Activated T-cell treated with anti-CD3 and anti-CD28 coated beads, Interleukin-2, amount 50 U/mL, for 48 hours (primary cell): ENCODE measurements at places on chromosomes 12 and 14.

- DNase-seq: no peak
Observed at GRCh38 chr12:94813314-94813713, 163.0 kb upstream of the TMCC3 start.

- no peak for DNase-seq
Observed at GRCh38 chr12:75820071-75820470, 211.5 kb downstream of the PHLDA1 start.

DNA sequence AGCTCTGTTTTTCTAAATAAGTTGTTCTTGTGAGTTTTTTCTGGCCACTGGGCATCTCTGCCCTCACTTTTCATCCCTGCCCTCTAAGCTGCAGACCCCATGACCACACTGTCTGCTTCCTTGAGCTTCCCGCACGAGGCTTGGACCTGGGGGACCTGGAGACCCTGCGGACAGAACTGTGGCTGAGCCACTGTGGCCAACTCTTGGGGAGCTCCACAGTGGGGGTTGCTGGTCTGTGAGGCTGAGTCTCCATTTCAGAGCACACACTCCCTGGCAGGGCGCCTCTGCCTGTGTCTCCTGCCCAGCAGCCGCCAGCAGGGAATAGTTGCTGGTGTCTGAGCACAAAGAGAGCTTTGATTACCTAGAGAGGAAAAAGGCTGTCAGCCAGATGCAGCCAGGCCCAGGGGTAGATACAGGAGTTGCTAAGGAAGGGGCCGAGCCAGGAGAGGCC is 13.1 kb upstream of the RIN3 start:
- peak; percentile 7 for DNase-seq

- DNase-seq: no peak
Observed at GRCh38 chr12:113075137-113075683, 18.7 kb downstream of the DTX1 start.

GRCh38 chr12:6613776-6614512 is 6.8 kb upstream of the CHD4 start:
- DNase-seq: peak; percentile 37

DNA sequence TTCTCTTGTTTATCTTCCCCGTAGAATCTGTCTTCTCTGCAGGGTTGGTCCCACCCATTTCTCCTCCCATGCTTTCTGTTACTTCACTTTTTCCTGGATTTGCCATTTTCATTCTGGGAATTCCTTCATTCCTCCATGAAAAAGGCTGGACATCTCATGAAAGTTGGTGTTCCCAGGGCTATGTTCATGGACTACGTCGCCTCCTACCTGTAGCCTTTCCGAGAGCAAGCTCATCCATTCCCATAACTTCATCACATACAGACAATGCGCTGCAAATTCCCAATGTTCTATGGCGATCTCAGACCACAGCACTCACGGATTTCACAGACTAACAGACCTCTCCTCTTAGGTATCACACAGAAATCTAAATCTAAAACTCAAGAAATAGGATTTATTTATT is 217.1 kb downstream of the EXOC5 start:
- no peak for DNase-seq

DNA sequence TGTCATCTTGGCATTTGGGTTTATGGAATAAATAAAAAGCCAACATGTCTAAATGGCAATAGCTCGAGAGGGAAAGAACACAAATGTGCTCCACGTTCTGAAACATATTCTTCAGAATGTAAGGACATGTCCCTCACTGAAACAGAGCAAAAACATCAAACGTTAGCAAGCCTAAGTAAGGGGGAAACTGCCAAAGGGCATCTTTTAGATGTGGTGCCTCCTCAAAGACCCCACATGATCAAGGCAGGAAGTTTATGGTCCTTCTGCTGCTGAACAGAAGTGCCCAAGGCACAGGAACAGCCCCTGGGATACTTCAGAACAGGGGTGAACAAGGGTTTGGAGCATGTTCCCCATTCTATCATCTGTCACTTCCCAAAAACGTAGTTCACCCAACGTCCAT is 227.0 kb downstream of the ANO2 start:
- no peak for DNase-seq

GRCh38 chr12:126193190-126193589 is 1128.0 kb downstream of the AACS start:
- DNase-seq: no peak

DNA sequence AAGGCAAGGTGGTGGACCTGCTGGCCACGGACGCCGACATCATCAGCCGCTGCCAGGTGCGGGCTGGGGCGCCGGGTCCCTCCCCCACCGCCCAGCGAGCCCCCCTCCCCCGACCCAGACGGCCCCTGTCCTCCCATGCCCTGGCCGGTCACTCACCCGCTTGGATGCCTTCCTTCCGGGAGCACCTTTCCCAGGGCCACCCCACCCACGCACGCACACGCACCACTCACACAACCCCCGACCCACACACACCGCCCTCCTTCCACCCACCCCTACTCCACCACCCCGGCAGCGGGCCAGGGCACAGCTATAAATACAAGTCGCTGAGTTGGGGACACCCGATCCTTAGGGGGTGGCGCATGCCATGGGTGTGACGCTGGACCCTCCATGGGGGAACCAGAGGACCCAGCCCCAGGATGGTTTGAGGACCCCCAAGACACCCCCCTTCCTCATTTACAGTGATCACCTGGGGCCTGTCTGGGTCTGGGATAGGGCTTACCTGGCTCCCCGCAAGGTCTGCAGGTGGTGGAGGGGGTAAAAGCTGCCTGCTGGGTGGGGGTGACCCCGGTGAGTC is 465 bp downstream of the ADSS1 start:
- DNase-seq: peak; percentile 50

- no peak for DNase-seq
Observed at GRCh38 chr12:71162832-71163763, 5.3 kb upstream of the TSPAN8 start.

- peak; percentile 56 for DNase-seq
Observed at GRCh38 chr12:109927622-109928021, 27.5 kb downstream of the TCHP start.

GRCh38 chr12:132658149-132658894 is 28.8 kb downstream of the POLE start:
- no peak for DNase-seq

- DNase-seq: no peak
Observed at GRCh38 chr14:75565056-75565455, 13.4 kb upstream of the FLVCR2 start.

- no peak for DNase-seq
Observed at GRCh38 chr12:99686142-99686541, 38.6 kb downstream of the GARIN6 start.

GRCh38 chr12:23855813-23856212 is 93.7 kb downstream of the SOX5 start:
- DNase-seq: no peak

- DNase-seq: peak; percentile 70
Observed at GRCh38 chr12:1593174-1594005, 991 bp downstream of the FBXL14 start.

DNA sequence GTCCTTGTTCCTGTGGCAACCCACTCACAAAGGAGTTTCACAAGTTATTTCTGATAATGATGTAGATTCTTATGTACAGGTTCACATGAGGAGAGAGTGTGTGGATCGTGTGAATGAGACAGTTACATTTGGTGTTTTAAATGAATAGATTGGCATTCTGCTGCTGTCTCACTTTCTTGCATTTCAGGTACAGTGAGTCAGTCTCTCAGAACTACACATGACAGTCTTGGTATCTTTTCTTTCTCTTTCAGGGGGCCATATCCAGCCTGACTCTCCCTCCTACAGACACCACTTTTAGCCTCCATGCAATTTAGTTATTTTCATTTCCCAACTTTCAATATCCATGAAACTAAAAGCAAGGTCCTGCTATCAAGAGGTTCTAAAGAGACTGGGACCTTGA is 19.9 kb upstream of the TMTC2 start:
- DNase-seq: no peak

GRCh38 chr14:99185436-99186068 is 86.4 kb downstream of the BCL11B start:
- DNase-seq: peak; percentile 54

DNA sequence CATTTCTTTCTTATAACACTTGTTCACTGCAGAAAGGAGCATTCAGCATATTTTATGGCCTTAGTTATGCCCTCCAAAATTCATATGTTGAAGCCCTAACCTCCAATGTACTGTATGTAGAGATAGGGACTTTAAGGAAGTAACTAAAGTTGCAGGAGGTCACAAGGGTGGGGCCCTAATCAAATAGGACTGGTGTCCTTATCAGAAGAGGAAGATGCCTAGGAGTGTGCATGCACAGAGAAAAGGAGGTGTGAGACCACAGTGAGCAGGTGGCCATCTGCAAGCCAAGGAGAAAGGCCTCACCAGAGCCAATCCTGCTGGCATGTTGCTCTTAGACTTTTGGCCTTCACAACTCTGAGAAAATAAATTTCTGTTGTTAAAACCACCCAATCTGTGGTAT is 12.9 kb upstream of the E2F7 start:
- no peak for DNase-seq

DNA sequence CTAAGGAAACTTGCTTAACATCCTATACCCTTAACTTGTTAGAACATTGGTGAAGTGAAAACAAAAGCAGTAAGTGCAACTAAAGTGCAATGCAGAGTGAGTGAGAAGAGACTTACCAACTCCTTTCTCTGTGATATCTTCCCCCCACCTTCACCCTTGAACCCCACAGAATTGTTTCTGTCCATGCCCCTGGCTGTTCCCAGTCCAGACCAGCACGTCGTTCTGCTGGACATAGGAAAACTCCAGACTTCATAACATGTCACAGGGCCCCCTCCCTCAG is 91.9 kb downstream of the DAD1 start:
- no peak for DNase-seq

- no peak for DNase-seq
Observed at GRCh38 chr12:71410844-71411243, 28.8 kb upstream of the LGR5 start.

- DNase-seq: no peak
Observed at GRCh38 chr14:66140963-66141362, 345.2 kb upstream of the CCDC196 start.

- no peak for DNase-seq
Observed at GRCh38 chr14:50688875-50689274, 20.8 kb upstream of the SAV1 start.

- DNase-seq: no peak
Observed at GRCh38 chr14:32017587-32017986, 59.5 kb upstream of the ARHGAP5 start.

DNA sequence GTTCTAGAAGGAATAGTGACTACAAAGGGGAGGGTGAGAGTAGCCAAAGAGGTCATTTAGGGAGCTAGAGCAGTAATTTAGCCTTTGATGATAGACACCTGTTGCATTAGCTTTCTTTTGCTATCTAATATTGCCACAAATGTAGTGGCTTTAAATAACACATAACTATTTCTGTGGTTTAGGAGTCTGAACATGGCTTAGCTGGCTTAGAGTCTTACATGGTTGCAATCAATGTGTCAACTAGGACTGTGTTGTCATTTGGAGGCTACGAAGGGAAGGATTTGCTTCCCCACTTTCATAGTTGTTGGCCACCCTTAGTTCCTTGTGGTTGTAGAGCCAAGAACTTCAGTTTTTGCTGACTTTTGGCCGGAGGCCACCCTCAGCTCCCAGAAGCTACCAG is 99.9 kb downstream of the C12orf50 start:
- DNase-seq: no peak
